Neuronal stem cell (in vitro differentiated cells): ENCODE measurements at places on chromosomes 1 and 21.

DNA sequence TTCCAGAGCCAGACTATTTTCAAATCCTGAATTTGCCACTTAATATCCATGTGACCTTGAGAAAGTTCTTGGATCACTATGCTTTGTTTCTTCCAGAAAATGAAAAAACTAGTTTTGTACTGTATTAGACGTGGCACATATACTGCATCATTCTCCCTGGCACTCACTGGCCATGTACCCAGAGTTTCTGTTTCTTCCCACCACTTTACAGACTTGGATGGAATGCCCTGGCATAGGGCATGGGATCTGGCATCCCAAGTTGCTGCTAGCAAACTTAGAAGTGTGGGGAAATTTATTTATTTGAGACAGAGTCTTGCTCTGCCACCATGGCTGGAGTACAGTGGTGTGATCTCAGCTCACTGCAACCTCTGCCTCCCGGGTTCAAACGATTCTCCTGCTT, 10.0 kb downstream of the KLF18 start:
- no peak for DNase-seq

DNA sequence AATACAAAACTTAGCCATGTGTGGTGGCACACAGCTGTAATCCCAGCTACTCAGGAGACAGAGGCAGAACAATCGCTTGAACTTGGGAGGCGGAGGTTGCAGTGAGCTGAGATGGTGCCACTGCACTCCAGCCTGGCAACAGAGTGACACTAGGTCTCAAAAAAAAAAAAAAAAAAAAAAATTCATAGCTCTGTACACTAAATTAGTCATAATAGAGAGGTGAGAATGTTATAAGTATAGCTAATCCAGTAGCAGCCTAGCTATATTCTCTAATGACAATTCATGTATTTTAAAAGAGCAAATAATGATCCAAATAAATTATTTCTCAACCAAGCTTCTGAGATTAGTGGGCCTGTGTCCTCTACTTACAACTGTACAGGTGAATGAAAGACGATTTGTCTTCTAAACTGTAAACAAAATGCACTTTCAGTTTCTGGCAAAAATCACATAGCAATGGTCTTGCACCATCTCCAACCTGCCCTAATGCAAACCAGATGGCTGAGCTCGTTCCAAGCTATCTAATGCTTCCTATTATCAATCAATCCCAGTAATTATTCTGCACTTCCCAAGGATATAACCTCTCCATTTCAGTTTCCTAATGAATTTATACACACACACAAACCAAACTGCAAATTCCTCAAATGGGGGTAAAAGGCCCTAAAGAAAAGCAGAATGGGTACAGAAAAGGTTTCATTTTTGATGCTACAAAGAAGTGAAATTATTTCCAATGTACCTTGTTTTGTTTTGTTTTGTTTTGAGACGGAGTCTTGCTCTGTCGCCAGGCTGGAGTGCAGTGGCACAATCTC, 56.5 kb downstream of the GATAD2B start:
- no peak for DNase-seq

GRCh38 chr1:23394684-23395083, 25.0 kb upstream of the ZNF436 start:
- no peak for DNase-seq

GRCh38 chr21:44761747-44762208, 39.8 kb downstream of the UBE2G2 start:
- no peak for DNase-seq

DNA sequence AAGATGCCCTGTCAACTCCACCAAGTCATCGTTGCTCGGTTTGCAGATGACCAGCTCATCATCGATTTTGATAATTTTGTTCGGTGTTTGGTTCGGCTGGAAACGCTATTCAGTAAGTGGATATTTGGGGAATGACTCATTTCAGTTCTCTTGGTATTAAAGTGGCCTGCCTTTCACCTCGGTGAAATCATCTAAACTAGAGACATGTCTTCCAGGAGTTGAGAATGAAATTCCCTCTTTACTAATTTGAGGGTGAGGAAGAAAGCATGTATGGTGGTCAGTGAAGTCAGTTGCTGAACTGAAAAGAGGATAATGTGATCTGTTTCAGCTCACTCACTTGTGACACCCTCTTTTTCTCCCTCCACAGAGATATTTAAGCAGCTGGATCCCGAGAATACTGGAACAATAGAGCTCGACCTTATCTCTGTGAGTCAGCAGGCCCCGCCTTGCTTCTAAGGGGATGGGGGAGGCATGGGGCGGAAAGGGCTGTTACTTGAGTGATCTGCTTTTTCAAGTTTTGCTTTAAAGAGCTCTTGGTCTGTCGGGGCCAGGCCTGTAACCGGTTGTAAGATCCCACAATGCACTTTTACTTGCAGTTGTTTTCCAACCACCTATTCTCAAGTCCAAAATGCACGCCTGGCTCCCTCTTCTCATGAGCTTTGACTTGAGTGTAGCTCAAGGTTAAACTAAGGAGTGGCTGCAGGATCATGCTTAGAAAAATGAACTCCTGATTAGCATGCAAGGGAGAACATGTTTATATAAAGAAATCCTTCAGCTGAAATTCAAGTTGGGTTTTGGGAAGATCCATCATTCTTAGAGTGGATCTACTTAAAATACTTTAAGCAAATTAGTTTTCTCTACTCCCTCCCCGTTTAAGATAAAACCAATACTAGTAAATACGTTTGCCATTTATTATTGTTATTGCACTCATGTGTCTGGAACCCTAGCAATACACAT, 59.8 kb downstream of the CAPN2 start:
- DNase-seq = no peak

DNA sequence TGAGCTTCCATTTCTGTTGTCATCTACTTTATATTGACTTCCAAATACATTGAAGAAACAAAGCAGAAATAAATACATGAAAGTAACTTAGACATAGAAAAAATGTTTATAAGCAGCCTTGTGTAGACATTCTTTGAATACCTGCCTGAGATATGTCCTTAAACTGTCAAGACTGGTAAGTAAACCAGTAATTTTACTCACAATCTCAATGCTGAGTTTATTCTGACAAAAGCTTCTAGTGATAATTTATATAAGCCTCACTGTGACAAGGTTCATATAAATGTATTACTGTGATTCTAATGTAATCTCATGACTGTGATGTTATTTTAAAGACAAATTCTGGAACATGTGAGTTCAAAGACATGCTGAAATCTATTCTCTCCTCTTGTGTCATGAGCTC, 516.7 kb upstream of the B3GALT2 start:
- DNase-seq = no peak

- DNase-seq = no peak
Observed at GRCh38 chr1:222994511-222995235, 148.4 kb downstream of the TLR5 start.

DNA sequence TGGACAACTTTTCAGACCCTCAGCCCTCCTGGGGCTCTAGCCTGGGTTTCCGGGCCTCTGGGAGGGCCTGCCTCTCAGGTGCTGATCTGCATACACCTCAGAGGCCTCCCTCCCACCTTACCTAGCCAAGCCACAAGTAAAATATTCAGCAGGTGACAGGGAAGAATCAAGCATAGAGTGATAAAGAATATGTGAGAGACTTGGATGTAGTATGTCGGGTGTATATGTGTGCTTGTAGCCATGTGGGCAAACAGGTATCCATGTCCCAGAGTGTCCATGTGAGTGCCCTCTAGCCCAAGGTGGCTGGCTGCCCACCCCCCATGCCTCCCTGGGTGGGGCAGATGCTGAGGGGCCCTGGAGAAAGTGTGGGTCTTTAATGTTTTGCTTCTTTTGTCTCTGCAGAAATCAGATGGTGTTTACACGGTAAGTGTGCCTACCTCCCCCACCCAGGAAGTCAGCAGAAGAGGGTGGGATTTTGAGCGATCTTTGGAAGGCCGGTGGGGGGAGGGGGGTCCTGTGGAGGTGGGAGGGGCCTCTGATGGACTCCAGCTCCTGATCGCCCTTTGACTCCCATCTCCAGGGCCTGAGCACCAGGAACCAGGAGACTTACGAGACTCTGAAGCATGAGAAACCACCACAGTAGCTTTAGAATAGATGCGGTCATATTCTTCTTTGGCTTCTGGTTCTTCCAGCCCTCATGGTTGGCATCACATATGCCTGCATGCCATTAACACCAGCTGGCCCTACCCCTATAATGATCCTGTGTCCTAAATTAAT, 3.4 kb downstream of the FCER1G start:
- DNase-seq = no peak

- DNase-seq = no peak
Observed at GRCh38 chr21:15839026-15839425, 109.2 kb downstream of the USP25 start.

DNA sequence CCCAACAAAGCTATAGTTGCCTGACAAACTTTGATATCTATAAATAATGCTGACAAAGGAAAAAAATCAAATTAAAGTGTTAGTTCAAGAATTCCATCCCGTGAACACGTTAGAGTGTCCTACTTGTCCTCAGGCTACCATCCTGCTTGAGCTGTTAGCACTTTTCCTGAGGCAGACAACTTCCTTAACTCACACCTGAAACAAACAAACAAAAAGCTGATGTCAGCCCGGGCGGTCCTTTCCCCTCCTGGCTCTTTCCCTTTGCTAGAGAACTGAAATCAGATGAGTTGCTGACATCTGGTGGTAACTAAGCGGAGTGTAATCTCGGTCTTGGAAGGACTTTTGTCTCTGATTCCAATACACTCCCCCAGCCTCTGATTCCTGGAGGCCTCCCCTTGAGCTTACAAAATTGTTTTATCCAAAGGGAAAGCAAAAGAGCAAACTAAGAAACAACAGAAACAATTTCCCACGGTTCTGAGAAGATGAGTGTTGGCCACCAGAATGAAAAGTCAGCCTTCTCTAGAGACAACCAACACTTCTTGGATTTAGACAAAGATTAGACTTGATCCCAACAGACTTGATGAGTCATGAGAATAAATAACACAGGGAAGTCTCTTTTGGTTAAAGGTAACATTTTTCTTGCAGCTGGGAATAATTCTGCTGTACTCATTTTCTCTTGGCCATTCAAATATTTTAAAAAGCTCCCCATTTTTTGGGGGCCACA, 135.4 kb downstream of the PROX1 start:
- peak; percentile 61 for DNase-seq

GRCh38 chr1:31705080-31705866, 1.5 kb upstream of the COL16A1 start:
- no peak for DNase-seq

DNA sequence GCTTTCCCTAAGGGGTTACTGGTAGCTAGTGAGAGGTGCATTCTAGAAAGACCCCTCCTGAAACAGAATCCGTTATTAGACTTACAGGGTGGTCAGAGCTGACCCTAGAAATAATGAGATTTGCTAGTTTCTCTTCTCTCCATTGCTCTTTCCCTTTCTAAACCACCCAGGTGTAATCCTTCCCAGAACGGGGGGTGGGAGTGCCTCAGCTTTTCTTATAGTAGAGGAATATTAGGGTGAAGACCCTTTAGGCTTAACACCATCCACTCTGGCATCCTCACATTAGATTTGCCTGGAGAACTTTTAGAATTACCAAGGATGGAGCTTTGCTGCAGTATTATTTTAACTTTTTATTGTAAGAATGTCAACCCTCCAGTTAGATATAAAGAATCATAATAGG, 49.4 kb downstream of the CAPN9 start:
- DNase-seq = no peak

DNA sequence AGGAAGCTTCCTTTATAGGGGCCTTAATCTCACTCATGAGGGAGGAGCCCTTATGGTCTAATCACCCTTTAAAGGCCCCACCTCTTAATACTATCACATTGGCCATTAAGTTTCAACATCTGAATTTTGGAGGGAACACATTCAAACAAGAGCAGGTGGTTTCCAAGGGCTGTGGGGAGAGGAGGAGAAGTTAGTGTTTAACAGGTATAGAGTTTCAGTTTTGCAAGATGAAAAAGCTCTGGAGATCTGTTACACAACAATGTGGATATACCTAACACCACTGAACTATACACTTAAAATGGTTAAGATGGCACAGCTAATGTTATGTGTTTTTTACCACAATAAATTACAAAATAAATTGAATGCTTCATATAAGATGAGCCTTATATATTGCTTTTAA, 113.4 kb upstream of the DNAH14 start:
- DNase-seq = no peak

DNA sequence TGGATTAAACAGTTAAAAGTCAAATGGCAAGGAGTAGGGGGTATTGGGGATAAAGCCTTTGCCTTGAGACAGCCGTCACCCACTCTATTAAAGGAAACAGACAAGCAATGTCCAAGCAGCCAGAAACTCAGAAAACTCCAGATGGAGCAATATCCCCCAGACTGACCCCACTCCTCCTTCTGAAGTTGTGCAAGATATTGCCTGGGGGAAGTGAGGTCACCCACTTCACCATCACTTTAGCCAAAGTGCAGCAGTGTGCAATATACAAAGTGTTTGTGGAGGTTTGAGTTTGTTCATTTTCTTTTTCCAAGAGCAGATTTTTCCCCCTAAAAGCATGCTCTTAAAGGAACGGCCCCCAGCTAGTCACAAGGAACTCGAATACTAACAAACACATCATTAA, 125.1 kb downstream of the ETS2 start:
- no peak for DNase-seq

GRCh38 chr1:59747420-59748024, 67.2 kb upstream of the HOOK1 start:
- DNase-seq = no peak

GRCh38 chr1:99017655-99018054, 13.0 kb upstream of the PLPPR5 start:
- DNase-seq = no peak
